NCI-H510A treated with DMSO at 0.1 percent for 48 hours (cell line): ENCODE measurements at places on chromosomes 16 and 17.
A peak's percentile ranks its signal among the peaks of the same experiment; 100 is the strongest.

DNA sequence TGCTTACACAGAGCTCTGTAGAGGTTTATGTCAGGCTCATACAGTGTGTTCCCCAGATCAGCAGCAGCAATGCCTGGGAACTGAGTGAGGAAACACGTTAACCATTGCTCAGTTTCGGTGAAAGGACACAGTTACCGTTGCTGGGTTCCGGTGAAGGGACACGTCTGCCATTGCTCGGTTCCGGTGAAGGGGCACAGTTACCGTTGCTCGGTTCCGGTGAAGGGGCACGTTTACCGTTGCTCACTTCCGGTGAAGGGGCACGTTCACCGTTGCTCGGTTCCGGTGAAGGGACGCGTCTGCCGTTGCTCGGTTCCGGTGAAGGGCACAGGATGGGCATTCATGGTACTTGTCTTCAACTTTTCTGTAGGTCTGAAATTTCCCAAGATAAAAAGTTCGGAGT, 81.7 kb downstream of the MRM3 start:
- DNase-seq, result no peak

DNA sequence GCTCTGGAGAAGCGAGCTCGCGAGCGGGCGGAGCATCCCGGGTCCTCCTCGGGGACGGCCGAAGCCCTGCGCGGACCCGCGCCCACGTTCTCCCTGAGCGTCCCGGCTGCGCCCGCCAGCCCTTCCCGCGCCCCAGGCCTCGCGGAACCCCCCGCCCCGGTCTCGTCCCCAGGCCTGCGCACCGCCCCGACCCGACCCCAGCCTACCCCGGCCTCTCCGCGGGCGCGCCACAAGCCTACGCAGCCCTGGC, 159 bp downstream of the USP36 start:
- no peak for DNase-seq

GRCh38 chr17:28723159-28723835, 2.7 kb downstream of the TLCD1 start:
- DNase-seq, result no peak

DNA sequence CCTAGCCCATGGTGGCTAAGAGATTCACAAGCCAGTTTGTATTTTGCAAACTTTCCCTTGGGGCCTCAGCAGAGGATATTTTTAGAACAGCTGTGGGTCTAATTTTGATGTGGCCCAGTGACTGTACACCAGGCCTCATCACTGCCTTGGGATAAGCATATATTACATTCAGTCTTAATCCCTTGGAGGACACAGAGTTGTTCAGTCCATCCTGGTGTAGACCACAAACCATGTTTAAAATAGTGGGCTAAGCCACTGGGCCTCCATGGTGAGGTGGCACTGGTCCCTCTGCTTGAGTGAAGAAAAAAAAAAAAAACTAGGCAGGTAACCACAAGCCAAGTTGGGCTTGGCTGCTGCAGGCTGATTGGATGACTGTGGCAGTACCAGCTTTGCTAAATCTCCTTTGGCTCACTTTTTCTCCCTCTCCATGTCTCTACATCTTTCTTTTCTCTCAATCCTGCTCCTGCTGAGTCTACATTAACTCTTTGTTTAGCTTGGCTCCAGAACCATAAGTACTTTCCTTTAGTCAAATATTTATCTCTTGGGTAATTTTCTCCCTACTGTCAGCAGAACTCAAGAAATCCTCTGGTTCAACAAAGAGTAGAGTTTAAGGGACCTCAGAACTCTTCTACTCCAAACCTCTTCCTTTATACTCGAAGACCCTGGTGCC, 120.0 kb upstream of the TBX2 start:
- DNase-seq, result no peak

DNA sequence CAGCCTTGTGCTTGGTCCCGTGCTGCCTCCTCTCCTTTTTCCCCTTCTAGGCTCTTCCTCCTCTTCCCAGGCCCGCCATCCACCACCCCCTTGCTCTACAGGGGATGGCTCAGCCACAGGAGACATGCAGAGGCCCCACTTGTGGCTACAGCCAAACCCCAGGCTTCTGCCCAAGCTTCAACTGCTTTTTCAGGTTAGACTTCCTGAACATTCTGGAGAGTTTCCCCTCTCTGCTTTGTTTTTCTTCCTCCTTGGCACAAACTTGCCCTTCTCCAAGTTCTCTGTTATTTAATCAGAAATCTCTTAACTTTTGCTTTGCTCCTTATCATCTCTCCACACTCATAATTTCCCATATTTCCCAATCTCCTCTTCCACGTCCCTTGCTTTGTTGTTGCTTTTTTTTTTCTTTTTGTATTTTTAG, 18.3 kb upstream of the HAS3 start:
- DNase-seq, result no peak

DNA sequence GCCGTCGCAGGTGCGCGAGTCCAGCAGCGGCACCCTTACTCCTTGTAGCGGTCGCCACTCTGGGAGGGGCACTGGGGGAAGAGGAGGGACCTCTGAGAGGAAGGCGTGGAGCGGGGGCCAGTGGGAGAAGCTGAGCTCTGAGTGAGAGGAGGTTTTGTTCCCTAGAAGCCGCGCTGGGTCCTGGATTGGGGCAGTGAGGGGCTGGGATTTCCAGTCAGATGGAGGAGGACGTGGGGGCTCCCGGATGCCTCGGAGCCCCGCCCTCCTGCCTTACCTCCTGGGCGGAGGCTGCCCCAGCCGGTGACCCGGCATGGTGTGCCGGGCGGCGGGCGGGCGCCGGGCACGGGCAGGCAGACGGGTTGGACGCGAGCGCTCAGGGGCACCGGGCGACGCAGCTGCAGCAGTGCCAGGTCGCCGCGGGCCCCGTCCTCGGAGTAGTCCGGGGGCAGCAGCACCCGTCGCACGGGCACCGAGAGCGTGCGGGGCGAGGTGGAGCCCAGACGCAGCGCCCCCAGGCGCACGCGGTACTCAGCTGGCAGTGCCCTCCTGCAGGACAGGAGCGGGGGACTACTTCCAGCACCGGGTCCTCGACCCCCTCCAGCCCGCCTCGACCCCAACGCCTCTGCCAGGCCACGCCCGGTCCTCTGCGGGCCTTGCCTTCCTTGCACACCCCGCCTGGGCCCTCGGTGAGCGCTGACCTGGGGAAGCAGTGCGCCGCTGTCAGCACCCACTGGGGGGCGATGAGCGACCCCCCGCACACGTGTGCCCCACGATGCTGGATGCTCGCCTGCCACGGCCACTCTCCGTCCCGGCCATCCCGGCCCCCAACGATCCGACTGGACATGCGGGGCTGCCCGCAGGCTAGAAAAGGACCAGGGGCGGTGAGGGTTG, 2.0 kb downstream of the PRSS33 start:
- DNase-seq, result no peak

- DNase-seq, result peak; percentile 92
Observed at GRCh38 chr17:63600569-63601438, at the start of gene TACO1. Gene TACO1 (plus strand): TSS chr17:63600895. CDS start chr17:63601084, 189 bp downstream.

DNA sequence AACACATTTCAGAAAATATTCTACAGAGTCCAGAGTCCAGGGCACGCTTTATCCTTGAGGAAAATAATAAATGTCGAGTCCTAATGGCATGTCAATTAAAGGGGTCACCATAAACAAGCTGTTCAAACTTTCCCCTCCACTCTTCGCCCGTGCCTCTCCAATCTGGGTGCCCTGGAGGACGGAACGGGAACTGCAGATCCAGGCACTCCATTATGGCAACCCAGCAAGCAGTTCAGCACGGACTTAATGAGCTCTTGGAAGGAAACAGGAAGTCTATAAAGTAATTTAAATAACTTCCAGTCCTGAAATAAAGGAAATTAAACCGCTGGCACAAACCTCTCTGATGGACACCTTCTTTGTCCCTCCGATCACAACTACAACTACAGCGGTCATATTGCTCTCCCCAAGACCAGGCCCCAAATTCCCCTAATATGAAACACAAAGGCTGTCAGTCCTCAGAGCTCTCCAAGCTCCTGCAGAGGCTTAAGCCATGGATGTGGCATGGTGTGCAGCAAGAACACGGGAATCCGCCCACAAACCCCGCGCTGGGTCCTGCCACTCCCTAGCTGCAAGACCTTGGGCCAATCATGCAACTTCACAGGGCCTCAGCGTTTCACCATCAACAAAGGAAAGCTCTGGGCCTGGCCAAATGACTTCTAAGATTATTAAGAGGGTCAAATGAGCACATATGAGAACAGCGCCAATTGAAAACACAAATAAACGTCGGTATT, 52.6 kb downstream of the ZFHX3 start:
- DNase-seq, result peak; percentile 28

- DNase-seq, result peak; percentile 79
Observed at GRCh38 chr17:67672592-67673335, 45.0 kb upstream of the NOL11 start.

DNA sequence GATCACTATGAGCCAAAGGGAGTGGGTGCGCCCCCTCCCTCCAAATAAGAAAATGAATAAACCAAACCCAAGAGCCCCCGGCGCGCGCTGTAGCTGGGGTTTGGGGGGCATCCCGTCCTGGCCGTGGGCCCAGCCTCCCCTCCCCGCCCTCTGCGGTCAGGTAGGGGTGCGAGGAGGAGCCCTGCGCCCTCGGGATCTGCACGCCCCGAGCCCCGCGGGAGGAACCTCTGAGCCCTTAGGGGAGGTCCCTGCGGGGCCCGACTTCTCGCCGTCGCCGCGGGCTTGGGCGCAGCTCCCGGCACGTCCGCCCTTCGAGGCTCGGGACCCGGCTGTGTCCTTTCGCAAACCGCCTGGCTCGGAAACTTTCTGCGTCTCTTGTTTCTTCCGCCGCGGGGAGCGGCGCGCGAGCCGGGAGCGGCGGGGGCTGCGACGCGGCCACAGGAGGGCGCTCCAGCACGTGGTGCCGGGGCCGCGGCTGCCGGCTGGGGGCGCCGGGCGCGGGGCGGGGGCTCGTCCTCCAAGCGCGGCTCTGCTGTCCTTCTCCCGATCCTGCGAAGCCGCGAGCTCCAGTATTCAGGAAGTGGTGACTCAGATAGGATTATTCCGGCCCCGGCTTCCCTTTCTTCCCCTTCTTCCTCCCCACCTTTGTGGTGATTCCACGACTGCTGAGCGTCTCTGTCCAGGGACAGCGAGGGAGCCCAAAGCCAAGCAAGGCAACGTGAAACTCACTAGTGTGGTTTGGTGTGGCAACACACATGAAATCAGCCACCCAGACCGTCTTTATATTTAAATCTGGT, 1.6 kb downstream of the PITPNC1 start:
- peak; percentile 65 for DNase-seq

DNA sequence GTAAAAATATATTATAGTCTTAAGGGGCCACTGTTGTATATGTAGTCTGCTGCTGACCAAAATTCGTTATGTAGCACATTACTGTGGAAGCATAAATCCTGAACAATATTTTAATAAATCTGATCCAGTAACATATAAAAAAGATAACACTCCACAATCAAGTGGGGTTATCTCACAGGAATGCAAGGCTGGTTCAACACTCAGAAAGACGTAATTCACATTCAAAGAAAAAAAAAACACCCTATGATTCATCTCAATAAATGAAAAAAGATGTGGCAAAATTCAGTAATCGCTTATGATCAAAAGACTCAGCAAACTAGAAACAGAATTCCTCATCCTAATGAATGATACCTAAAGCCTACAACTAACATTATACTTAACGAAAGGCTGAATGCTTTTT, 47.8 kb downstream of the CREBBP start:
- DNase-seq, result no peak

DNA sequence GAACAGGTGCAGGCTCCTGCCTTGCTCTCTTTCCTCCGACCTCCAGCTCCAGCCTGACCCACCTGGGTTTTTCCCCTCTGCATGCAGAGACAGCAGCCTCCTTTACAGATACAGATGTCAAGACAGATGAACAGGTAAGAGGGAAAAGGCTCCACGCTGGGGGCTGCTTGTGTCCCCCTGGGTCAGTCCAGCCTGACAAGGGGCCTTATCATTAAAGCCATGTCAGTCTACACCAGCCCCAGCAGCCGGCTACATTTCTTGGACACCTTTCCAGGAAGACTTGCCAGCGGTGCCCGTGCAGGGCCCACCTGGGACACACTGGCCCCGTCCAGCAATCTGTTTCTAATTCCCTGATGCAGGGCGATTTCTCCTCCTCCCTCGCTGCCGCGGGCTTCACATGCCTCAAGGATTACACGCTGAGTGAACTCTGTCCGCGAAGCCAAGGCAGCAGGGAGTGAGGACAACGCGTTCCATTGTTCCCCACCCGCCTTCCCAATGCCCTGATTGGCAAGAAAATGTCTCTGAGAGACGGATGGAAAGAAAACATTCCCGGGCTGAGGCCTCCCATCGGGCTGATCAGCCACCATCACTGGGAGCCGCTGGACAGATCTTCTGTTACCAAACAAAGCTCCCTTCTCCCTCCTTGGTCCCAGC, 184.7 kb downstream of the C16orf95 start:
- no peak for DNase-seq

DNA sequence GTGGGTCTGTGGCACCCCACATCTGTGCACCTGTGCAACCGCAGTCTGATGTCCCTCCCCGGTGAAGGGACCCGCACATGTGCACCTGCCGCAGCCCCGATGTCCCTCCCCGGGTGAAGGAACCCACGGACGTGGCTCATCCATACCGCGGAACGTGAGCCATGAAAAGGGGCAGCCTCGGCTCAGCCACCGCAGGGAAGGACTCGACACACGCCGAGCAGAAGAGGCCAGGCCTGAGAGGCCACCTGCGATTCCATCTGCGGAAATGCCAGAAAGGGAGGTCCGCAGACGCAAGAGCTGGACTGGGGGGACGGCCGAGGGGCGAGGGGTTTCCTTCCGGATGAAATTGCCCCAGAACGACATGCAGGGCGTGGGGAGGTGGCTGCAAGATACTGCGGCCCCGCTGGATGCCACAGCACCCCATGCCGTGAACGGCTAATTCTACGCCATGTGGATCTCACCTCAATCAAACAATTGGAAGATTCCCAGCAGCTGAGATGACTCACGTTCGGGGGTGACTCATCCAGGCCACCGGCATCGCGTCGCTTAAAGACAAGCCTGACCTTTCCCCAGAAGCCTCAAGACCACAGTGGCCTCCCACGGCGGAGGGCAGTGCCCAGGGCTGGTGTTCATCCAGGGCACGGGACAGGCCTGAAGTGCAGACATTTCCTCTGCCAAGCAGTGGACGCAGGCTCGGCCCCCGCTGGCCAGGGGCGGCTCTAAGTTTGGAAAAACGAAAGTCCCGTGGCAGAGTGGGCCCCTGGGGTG, 21.0 kb downstream of the SOX8 start:
- DNase-seq, result no peak

- DNase-seq, result peak; percentile 25
Observed at GRCh38 chr17:80742091-80742490, 197.5 kb downstream of the RPTOR start.

- no peak for DNase-seq
Observed at GRCh38 chr16:83603723-83604570, 203.8 kb upstream of the HSBP1 start.

- no peak for DNase-seq
Observed at GRCh38 chr17:77706938-77707337, 251.6 kb upstream of the TNRC6C start.
